Fibroblast of villous mesenchyme (primary cell): ENCODE measurements at places on chromosomes 5 and 9. TPM values are rescaled to one million over a fixed set of nuclear protein-coding genes. Genes with fewer than 3 reads are reported as not detected.

DNA sequence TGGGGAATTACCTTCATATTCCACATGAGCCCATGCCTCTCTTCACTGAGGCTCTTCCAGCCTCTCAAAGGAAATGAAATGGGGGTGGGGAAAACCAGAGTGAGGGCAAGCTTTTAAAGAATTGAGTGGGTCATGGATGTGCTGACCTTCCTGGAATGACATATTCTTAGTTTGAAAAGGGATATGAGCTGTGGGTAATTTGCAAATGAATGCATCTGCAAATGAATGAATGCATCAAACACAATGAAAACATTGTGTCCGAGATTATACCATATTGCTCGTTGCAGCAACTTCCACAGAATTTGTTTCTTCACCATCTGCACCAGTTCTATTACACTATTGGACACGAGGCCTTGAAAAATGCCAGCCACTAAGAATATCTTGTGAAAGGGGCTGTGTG is 198.6 kb upstream of the CDH6 start:
- DNase-seq = no peak

GRCh38 chr5:145661737-145662485 is 173.2 kb downstream of the PRELID2 start:
- DNase-seq = no peak

DNA sequence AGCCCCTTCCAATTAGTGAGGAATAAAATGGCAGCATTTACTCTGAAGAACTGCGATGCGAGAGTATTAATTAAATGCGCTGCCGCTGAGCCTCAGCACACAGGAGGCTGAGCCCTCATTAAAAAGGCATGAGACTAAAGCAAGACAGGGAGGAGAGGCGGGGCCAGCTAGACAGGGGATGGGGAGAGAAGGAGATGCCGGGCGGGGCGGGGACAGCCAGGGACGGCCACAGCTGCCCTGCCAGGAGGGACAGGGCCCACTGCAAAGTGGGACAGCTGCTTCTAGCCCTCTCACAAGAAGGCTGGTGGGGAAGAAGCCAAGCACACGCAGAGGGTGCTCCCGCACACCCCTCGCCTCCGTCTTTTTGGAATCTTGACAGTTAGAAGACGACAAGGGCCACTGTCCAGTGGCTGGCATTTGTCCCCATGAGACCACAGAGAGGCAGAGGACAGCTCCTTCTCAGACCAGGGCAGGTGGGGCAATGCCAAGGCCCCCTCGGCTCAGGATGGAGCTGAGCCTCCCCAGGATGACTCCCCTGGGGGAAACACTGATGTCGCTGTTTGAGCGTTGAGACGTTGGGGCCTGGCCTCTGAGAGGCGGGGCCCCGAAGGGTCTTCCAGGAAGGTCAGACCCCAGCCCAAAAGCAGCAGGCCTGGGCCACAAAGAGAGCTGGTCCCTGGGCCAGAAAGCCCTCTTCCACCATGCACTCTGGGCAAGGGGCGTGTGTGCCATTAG is 26.9 kb downstream of the ADAMTS2 start:
- peak; percentile 45 for DNase-seq

DNA sequence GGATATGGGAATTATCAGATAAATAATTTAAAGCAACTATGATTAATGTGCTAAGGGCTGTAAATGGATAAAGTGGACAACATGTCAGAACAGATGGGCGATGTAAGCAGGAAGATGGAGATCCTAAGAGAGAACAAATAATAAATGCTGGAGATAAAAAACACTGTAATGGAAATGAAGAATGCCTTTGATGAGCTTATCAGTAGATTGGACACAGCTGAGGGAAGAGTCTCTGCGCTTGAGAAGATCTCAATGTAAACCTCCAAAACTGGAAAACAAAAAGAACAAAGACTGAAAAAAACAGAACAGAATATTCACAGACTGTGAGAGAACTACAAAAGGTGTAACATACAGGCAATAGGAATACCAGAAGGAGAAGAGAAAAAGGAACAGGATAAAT is 102.5 kb downstream of the ANKRD55 start:
- DNase-seq = no peak

- DNase-seq = no peak
These were observed 66.1 kb downstream of the HAPLN1 start for GRCh38 chr5:83654427-83654994.

GRCh38 chr9:102072059-102072764 is 333.8 kb upstream of the GRIN3A start:
- peak; percentile 1 for DNase-seq

- no peak for DNase-seq
These were observed 26.0 kb downstream of the GPBP1 start for GRCh38 chr5:57199866-57200265.

GRCh38 chr9:129081388-129081904 is 535 bp downstream of the DOLPP1 start:
- no peak for DNase-seq

Gene PCDHA13
- under 0.01 TPM in 2 replicates for total RNA-seq

Gene ORM1
- total RNA-seq = not detected in 2 replicates

Gene ADAMTS6
- total RNA-seq = 95.9 and 121 TPM in 2 replicates
